Adipocyte (in vitro differentiated cells): ENCODE measurements at places on chromosomes 4 and X.

- DNase-seq = no peak
These were observed 30.4 kb upstream of the APELA start for GRCh38 chr4:164846566-164846965.

GRCh38 chr4:139913398-139913990, 240.5 kb downstream of the MAML3 start:
- peak; percentile 51 for DNase-seq

GRCh38 chr4:143524211-143524610, 10.7 kb downstream of the SMARCA5 start:
- no peak for DNase-seq

- DNase-seq = peak; percentile 94
These were observed 1.5 kb upstream of the ASMTL start for GRCh38 chrX:1453951-1454785.

DNA sequence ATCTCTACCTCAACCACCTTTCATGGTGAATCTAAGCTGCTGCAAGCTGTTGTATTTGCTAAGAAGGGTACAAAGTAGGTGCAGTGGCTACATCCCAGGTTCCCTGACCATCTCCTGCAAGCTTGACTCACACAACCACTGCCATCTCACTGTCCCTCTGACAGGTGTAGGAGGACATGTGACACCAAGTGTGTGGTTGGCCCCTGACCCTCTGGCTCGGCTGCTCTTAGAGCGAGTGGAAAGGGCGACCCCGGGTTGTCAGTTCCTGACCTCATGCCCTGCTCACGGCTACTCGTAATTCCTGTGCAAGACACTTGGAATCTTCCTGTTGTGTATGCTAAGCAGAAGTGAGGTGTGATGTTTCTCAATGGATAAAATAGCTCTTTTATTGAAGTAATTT, 184.4 kb downstream of the DCLK2 start:
- no peak for DNase-seq

DNA sequence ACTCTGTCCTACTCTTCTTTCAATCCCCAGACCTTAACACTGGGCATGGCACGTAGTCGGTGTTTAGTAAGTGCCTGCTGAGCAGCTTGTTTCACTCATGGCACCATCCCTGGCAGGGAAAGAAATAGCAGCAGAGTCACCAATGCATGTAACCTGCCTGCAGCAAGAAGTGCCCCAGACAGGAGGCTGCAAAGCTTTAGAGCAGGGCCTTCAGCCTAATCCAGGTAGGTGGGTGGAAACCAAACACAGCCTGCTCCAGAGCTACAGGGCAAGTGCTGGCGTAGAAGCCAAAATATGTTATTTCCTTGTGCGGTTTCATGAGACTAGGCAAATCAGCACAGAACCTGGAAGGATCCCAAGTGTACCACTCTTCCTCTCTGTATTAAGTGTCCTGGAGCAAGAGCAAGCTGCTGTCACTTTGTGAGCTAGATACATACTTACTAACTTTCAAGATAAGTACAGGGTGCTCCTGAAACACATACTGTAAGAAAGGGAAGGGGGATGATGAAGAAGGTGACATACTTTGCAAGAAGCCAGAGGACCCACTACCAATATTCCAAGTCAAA, 5.5 kb downstream of the PROM1 start:
- no peak for DNase-seq

DNA sequence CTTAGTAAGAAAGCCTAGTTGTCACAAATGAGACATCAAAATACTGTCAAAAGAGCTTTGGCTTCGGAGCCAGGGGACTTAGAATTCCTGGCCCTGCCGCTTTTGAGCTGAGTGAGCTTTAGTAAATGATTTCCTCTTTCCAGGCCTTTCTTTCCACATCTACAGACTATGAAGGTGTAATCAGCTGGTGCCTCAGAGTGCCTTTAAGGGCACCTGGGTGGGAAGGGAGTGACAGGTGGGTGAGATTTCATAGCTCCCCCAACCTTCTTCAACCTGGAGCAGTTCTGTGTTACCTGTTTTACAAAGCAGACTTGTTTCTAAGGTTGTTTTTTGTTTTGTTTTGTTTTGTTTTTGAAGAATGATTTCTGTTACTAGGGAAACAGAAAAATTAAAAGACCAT, 154.7 kb upstream of the BOD1L1 start:
- DNase-seq = no peak

GRCh38 chr4:78336093-78336943, 215.3 kb upstream of the ANXA3 start:
- peak; percentile 24 for DNase-seq

DNA sequence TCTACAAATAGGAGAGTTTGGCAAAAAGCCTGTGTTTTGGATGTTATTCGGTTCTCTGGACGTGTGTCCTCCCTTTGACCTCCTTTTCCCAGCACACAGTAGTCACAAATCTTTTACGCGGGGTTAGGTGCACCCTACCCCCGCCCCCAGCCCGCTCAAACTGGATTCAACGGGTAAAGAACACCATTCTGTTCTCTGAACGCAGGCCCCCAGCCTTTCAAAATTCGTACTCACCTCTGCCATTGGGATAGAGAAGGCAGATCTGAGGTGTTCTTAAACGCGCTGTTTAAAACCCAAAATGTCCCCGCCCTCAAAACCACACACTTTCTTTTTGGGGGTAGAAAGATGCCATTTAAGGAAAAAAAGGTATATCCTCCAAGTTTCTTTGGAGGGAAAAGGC, 2.7 kb downstream of the LEF1 start:
- no peak for DNase-seq

DNA sequence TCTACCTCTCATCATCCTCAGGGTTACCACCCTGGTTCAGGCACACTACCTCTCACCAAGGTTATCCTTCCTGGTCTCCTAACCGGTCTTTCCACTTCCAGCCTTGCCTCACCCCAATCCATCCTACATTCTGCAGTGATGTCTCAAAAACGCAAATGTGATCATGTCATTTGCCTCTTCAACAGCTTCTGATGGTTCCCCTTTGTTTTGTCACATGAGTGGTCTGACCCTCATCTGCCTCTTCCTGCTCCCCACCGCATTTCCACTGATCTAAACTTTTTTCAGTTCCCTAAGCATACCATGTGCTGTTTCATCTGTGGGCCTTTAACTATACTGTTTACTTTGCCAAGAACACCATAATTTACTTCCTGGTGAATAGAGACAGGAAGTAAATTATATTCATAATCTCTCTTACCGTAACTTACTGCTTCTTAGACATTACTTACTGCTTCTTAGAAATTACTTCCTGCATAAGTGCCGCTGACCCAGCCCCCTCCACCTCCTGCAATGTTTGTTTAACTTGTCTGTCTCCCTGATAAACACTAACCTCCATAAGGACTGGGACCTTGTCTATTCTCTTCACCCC, 27.1 kb upstream of the NSUN7 start:
- DNase-seq = no peak

- DNase-seq = peak; percentile 91
These were observed 429 bp downstream of the UVSSA start for GRCh38 chr4:1347410-1347864.

DNA sequence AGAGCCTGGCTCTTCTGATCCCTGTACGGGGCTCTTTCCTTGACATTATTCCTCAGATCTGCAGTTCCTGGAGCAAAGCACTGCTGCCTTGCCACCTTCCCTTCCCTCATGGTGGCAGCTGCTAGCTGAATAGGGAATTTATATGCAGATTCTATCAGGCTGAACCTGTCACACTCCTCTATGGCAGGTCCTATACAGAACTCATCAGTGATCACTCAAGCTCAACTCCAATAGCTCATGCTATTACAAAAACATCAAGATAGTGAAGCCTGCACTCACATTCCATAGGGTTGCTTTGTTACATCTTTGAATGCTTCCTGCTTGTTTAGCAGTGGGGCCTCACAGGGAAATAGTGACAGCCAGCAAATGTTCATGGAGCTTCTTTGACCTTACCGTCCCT, 71.7 kb downstream of the SLC2A9 start:
- DNase-seq = no peak

DNA sequence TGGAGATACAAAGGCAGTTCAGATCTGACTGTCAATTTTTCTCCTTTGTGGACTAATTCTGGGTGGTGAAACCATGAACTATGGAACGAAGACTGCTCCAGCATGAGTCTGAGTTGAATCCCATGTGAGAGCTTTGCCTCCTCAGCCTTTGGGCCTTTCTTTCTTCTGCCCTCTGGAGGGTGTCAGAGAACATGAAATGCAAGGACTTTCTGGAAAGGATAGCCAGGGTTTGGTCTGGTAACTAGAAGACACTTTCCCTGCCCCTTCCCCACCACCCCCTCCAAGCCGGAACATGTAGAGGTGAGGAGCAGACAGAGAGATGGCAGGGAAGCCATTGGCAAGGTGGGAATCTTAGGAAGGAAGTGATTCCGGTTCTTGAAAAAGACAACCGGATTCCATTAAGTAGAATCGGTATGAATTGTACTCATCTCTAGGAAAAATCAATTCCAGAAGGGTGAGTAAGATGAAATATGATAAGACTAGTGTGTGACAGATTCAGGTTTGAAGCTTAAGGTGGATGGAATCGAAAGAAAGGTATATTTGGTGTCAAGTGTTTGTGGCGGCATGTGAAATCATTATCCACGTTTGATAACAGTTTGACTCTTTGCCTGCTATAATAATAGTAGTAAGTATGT, 19.0 kb downstream of the FHL1 start:
- peak; percentile 58 for DNase-seq
